ENCODE measurements at places on chromosomes 5 and 9.

- no peak for ATAC-seq
These were observed 83.3 kb downstream of the GIN1 start for GRCh38 chr5:103036601-103037000.

GRCh38 chr5:134240421-134240962, 14.6 kb upstream of the PPP2CA start:
- ATAC-seq = no peak

DNA sequence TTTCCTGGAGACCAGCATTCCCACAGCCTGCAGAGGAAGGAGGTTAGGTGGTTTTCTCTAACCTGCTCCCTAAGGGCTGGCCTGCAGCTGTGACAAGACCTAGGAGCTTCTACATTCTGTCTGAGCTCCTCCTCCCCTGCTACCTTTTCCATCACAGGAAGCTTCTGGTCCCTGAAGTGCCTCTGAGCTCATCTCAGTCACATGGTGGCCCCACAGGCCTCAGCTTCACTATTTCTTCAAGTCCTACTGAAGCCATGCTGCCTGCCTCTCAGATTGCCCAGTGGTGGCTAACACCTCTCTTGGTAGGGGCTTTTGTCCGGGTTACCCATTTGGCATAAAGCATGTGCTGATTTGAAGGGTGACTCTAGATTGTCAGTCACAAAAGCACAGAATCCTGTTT, 259.4 kb downstream of the CRB2 start:
- ATAC-seq = no peak

GRCh38 chr5:58357121-58357520, 102.8 kb downstream of the PLK2 start:
- ATAC-seq = no peak

DNA sequence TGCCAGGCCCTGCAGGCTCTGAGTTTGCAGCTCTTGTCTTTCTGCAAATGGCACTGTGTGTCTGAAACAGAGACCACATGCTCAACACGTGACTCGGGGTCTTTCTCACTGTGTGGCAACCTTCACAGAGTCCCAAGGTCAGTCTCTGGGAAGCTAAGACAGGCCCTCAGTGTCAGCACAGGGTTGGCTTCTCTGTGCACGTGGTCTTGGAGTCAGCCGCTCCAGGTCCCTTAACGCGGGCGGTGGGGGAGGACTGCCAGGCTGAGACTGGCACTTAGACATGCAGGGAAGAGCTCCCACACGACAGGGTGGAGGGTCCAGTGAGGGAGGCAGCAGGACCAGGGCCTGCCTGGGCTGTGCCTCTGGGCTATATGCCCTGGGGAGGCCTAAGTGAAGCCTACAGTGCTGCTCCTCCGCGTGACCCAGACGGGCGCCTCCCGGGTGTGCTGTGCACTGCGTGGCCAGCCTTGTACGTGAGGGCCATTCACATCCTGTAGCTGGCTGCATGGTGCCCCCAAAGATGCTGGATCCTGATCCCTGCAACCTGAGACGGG, 76.8 kb downstream of the ADAMTS2 start:
- no peak for ATAC-seq

GRCh38 chr5:12902611-12903010, 998.4 kb upstream of the CTNND2 start:
- ATAC-seq = no peak

GRCh38 chr9:91546574-91546973, 122.9 kb upstream of the NFIL3 start:
- ATAC-seq = no peak

DNA sequence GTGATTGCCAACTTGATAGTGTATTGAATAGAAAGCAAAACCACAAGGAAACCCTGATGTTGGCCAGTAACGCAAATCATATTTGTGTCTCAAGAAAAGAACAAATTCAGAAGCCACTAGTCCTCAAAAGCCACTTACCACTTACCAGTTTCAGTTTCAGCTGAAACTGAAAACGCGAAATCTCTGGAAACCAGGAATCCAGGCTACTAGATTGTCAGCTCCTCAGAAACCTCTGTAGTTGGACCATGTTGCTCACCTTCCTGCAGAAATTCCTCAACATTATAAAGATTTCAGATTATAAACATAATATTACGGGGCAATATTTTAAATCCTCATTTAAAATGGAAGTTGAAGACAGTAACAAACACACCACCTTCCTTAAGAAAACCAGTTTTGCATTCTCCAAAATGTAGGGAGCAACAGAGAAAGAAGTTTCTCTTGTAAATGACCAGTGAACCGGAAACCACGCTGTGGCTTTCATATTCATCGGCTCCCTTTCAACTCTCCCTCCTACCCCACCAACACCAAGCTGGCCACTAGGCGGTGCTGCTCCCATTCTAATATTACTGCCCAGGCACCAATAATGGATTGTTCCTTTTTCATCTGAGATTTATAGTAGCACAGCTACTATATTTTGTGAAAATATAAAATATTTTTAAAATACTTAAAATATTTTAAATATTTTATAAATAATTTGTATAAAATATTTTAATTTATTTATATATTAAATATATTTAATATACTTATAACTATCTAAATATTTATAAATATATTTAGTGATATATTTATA, 8.7 kb upstream of the TMED7 start:
- ATAC-seq = peak; percentile 92

- ATAC-seq = no peak
These were observed 36.4 kb downstream of the SLC28A3 start for GRCh38 chr9:84304166-84304565.

DNA sequence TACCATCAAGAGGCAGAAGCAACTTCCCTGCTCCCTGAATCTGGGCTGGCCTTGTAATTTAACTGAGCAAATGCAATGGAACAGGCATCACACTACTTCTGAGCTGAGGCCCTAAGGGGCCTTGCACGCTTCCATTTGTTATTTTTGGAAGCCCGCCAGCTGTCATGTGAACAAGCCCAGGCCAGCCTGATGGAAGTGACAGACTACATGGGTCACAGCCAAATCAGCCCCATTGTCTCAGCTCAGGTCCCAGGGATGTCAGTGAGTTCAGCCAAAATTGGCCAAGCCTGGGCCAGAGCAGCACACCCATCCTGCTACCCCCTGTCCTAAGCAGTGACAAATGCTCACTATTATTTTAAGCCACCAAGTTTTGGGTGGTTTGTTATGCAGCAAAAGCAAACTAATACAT, 72.8 kb downstream of the PRRT1B start:
- ATAC-seq = peak; percentile 72

DNA sequence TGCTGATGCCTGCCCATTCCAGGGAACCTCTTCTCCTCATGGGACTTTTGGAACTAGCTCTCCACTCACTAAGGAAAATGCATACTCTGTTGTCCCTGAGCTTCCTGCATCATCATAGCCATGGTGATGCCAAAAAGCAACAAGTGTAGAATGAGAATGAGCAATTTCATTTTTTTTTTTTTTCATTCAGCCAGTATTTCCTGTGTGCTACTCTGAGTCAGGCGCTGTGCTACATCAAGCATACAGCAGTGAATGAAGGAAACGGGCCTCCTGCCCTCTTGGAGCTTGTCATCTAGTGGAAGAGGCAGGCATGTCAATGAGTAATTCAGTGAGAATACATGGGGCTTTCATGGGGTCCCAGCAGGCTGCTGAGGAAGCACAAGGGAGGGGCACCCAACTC, 483.1 kb downstream of the BNC2 start:
- no peak for ATAC-seq

DNA sequence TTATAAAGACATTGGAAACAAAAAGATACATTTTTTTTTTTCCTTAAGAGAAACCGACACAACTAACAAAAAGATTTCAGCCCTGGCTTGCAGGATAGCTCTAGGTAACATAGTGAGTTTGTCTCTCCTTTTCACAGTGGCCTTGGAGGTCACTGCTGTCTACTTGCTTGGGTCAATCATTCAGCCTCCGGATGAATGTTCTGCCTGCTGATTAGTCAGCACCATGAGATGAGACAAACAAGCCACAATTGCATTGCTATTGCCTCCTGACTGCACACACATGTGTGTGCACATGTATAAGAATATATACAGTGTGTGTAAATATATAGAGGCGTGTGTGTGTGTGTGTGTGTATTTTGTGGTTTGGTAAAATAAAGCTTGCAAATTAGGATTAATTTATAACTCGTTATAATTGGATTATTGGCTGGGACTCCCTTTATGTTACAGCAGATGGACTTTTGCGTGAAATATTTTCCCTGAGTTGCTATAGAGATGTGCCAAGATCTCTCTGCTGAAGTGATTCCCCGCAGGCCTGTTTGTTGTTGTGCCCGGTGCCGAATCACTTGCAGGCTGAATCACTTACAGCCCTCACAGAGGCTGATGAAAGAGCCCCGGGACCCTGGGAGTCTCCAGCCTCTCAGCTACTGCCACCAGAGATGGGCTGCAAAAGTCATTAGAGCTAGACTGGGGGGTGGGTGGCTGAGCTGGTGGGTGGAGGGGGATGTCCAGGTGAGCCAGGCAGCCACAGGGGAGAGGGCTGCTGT, 161.2 kb downstream of the FGF18 start:
- ATAC-seq = no peak

GRCh38 chr9:110532908-110533665, 46.5 kb downstream of the SVEP1 start:
- ATAC-seq = no peak

- no peak for ATAC-seq
These were observed 20.9 kb upstream of the BOD1 start for GRCh38 chr5:173637340-173637739.

DNA sequence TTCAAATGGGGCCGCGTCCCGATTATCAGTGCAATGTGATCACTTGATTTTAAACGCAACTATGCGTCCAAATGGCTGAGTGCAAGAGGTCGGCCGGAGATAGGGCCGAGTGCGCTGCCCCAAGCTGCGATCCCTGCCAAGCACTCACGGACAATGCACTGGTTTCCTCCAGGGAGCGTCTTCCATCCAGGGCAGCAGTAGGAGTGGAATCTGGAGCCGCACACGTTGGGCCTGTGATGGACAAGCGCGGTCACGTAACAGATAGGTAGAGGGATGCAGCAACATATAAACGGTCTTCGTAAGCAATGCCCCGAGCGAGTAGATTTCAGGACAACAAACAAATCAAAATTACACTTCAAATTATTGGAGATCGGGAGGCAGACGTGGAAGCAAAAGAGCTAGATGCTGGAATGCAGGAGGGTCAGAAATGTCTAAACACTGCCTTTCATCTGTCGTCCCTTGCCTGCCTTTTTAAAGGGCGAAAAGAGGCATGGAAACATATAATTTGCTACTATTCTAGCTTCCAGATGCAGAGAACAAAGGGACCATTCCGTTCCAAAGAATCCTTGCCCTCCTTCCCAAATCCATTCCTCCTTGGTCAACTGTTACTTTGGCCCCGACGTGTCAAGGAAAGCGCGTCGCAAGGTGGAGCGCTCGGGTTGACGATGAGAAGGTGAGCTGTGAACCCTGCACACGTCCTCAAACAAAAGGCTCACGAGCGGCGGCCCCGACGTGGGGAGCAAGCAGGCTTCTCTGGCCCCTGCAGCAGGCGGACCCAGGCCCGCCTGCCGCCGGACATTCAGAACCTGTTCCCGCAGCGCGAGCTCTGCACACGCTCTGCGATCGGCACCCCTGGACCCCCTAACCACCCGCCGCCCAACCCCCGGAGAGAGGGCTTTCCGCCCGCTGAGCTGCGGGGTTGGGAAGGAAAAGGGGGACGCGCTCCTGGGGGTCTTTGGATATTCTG, 1.5 kb downstream of the FBN2 start:
- ATAC-seq = no peak

DNA sequence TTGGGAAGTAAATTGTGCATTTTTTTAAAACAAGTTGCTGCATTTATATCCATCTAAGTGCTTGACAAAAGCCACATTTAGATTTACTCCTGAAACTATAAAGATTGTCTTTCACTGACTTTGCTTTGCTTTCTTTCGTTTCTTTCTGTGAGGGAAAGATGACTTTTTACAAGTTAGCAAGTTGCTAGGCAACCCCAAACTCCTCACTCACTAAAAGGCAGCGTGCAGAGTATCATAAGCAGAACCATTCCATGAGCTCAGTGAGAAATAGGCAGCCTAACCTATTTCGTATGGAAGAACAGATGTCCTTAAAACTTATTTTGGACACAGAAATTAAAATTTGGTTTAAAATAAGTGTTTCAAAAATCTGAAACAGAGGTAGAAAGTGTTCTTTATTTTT, 29.0 kb downstream of the KLF9 start:
- ATAC-seq = no peak

DNA sequence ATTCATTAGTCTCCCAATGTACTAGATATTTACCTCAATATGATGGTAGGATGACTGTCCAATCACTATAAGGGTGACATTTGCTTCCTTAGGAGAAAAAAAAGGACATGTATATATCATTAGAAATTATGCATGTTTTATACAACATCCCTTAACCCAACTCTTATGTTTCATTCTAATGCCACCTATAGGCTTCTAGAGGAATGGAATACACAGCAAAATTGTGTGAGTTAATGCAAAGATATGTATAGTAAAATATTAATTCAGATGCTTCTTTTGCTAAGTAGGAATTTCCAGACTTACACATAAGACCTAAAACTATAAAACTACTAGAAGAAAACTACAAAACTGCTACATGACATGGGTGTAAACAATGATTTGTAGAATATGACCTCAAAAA, 3.5 kb downstream of the PRXL2C start:
- no peak for ATAC-seq

DNA sequence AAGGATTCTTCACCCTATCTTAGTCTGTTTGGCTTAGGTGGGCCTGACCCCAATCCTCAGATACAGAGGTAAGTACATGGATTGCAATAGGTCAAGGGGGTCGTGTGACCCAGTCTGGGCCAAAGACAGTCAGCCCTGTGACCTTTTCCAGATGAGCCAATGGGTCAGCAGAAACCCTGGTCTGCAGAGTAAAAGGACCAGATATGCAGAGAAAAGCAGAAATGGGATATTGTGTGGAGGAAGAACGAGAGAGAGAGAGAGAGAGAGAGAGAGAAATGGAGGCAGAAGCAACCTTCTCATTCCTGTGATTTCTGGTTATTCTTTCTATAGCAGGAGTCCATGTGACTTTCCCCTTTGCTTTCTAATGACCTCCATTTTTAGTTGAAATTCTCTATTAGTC, 40.4 kb upstream of the CRB2 start:
- no peak for ATAC-seq

GRCh38 chr5:81906086-81906485, 65.7 kb upstream of the ATG10 start:
- ATAC-seq = no peak

DNA sequence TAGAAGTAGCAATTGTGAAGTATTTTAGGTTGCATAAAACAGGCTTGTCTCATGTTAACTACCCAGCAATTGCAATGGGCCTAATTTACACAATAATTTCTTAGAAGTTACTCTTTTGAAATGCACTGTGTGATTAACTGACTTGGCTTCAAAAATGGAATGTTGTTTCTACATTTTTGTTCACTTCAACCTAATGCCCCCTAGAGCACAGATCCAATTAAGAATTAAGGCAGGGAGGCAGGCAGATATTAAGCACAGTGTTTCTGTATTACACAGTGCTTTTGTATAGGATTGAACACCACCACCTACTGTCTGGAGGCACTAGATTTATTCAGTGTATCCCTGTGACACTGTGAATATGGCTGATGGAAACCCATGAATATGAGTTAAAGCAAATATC, 302.1 kb downstream of the FBXL17 start:
- no peak for ATAC-seq

DNA sequence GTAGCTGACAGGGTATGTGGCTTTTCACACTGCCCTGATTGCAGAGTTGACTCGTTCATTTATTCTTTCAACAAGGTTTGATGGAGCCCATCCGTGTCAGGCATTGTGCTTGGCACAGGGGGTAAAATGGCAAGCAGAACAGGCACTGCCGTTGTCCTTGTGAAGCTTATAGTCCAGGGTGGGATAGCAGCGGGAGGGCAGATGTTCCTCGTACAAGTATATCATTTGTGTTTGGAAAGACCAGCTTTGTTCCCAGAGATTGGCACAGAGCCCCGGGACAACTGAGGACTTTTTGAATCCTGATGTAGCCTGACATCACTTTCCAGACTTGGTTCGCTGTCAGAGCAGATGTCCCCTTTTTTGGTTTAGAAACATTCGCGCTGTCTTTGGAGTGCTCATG, 50.9 kb downstream of the MVB12B start:
- no peak for ATAC-seq

All from gastroesophageal sphincter (tissue), 4 donors.